ENCODE measurements at places on chromosomes 5 and 9. TPM values are rescaled to one million over a fixed set of nuclear protein-coding genes. Genes with fewer than 3 reads are reported as not detected.

Gene FABP6
- polyA plus RNA-seq = 4.9 TPM

Gene ABLIM3
- polyA plus RNA-seq = 81.9 TPM

Gene ANKDD1B
- 3.3 TPM for polyA plus RNA-seq

Gene GARIN3
- polyA plus RNA-seq = not detected

Gene DMRT3
- 0.72 TPM for polyA plus RNA-seq

Gene PCDHAC2
- polyA plus RNA-seq = 13.5 TPM

Gene C9orf153
- polyA plus RNA-seq = 0.51 TPM

Gene NIPAL4
- 3.9 TPM for polyA plus RNA-seq

Gene PCDHB5
- polyA plus RNA-seq = 5.9 TPM

Gene ZNF462
- 35.7 TPM for polyA plus RNA-seq

Gene TLX3
- 11.1 TPM for polyA plus RNA-seq

Gene C9orf50
- polyA plus RNA-seq = 0.60 TPM

Gene PCDHB4
- 5.4 TPM for polyA plus RNA-seq

Gene MAML1
- 30.4 TPM for polyA plus RNA-seq

Gene ADRA1B
- 11.6 TPM for polyA plus RNA-seq

Gene SLC6A3
- 0.95 TPM for polyA plus RNA-seq

Gene LRRC14B
- polyA plus RNA-seq = 2.7 TPM

Gene CKS2
- 46.2 TPM for polyA plus RNA-seq

Gene STRBP
- polyA plus RNA-seq = 70.6 TPM

Gene DBH
- polyA plus RNA-seq = 1.3 TPM

Gene TSSK1B
- 0.06 TPM for polyA plus RNA-seq

Gene FLT4
- polyA plus RNA-seq = 7.6 TPM

Gene BTNL8
- 0.39 TPM for polyA plus RNA-seq

Gene FCN2
- polyA plus RNA-seq = not detected

Gene CCNI2
- polyA plus RNA-seq = 24.0 TPM

Gene SYK
- polyA plus RNA-seq = 4.0 TPM

Gene FAM169A
- 20.1 TPM for polyA plus RNA-seq

Gene SHISAL2B
- 2.6 TPM for polyA plus RNA-seq

Gene CARD6
- polyA plus RNA-seq = 1.3 TPM

Gene SLC1A3
- polyA plus RNA-seq = 473 TPM

Gene PURA
- 14.7 TPM for polyA plus RNA-seq

Gene UBTD2
- polyA plus RNA-seq = 54.0 TPM

Gene ZNF658
- polyA plus RNA-seq = 4.9 TPM

Measured in spinal cord (tissue), 10 donors.